ENCODE measurements at places on chromosomes 2 and 18.

DNA sequence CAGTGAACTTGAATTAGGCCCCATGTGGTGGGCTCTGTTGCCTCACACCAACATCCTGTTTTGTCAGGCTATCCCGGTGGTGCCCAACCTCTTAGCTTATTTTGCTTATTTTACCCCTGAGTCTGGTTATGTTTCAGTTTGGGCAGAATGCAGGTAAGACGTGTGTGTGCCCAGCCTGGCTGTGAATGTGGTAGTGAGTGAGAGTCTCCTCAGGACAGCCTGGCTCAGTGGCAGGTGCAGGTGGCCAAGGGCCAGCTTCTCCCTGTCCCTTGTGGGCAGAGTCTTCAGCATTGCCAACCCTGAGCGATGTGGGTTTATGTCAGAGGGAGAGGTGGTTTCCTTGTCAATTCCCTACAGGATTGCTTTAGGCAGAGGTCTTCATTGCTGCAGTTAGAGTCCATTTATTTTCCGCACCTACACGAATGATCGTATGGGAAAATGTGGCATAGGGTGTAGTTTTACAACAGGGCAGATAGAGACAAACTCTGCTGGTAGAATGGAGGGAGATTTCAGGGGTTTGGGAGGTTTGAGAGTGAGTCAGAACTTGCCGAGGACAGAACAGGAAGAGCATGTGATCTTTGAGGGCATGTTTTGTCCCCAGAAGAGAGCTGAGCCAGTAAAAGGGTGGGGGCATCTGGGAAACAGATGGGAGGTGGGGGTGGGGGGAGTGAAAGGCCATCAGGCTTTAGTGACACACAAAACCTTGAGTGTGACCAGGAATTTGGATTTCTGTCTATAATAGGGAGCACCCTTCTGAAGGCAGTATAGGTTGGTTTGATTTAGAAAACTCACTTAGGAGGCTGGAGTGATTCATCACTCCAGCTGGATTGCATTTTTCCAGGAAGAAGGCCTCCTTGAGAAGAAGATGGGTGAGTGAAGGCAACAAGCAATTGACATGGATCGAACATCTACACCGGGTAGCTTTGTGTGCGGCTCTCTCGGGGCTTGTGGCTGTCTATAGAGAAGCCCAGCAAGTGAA is 156.2 kb upstream of the CELF4 start:
- no peak for DNase-seq

GRCh38 chr2:36461039-36461681 is 105.6 kb downstream of the CRIM1 start:
- DNase-seq = no peak

DNA sequence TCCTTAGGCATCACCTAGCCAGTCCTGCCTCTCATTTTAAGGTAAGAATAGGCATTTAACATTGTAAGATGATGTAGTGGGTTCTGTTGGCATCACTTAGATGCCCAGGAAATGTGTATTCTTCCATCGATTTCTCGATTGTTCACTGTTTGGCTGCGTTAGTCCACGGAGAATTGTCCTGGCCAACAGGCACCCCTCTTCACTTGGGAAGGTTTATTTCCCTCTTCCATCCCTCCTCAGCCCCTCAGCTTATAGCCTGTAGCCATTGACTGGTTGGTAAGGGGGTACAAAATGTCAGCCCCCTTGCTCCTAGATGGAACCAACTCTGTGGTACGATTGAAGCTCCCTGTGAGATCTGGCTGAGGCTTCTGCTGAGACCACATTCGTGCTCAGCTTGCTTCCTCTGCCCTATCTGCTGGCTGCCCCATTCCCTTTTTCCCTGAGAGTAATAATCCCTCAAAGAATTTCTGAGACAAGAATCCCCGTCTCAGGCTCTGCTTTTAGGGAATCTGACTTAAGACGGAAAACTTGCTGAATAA is 43.4 kb downstream of the PLEKHA3 start:
- DNase-seq = no peak

GRCh38 chr2:85694052-85695025 is at the start of gene GNLY:
Gene GNLY (plus strand): TSS chr2:85694358. CDS start chr2:85694419, 61 bp downstream.
- no peak for DNase-seq

- DNase-seq = no peak
Measured at GRCh38 chr2:183925281-183925680, 673.0 kb upstream of the ZNF804A start.

DNA sequence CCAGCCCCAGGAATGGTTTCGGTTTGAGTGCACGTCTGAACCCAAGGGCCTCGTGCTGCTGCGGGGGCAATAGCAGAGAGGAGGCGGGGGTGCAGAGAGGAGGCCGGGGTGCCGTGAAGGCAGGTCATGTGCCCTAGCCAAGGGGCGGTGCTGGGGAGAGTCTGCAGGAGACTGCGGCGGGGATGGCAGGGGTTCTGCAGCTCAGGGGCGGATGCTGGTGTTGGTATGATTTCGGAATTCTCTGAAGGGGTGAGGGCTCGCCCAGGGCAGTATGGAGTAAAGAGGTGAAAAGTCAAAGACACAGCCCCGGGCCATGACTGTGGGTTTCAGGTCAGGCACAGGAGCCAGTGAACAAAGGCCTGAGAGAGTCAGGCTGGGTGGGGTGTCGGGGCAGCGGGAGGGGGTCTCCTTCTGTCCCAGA is 186.5 kb upstream of the HDAC4 start:
- DNase-seq = no peak

DNA sequence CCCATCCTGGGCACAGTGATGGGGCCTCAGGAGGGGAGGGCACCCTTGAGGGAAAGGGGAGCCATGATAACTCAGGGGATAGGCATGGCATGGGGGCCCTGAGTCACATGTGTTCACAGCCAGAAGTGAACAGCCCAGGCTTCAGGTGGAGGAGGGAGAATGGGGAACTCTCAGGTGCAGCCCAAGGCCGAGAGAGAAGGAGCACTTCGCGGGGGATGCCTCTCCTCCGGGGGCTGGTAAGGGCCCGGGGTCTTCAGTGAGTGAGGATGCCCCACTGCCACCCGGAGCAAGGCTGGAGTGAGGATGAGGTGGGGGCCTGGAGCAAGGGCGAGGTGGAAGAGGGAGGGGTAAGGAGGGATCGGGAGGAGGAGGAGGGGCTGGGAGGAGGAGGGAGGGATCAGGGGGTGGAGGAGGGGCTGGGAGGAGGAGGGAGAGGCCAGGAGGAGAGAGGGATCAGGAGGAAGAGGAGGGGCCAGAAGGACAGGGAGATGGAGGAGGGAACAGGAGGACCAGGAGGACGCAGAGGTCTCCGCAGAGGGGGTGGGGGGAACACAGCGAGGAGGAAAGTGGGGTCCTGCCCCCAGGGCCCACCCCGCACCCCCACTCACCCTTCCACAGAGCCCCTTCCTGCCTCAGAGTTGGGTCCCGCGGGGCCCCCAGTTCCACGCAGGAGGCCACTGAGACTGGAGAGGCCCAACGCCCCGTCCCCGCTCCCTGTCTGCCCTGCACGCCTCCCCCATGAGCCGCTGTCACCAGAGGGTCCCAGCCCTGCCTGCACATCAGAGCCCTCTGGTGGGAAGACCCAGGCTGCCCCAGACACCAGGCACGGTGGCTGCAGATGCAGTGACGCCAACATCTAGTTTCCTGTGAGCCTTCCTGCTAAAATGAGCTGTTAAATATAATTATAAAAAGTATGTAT is 42.8 kb downstream of the RAMP1 start:
- no peak for DNase-seq

DNA sequence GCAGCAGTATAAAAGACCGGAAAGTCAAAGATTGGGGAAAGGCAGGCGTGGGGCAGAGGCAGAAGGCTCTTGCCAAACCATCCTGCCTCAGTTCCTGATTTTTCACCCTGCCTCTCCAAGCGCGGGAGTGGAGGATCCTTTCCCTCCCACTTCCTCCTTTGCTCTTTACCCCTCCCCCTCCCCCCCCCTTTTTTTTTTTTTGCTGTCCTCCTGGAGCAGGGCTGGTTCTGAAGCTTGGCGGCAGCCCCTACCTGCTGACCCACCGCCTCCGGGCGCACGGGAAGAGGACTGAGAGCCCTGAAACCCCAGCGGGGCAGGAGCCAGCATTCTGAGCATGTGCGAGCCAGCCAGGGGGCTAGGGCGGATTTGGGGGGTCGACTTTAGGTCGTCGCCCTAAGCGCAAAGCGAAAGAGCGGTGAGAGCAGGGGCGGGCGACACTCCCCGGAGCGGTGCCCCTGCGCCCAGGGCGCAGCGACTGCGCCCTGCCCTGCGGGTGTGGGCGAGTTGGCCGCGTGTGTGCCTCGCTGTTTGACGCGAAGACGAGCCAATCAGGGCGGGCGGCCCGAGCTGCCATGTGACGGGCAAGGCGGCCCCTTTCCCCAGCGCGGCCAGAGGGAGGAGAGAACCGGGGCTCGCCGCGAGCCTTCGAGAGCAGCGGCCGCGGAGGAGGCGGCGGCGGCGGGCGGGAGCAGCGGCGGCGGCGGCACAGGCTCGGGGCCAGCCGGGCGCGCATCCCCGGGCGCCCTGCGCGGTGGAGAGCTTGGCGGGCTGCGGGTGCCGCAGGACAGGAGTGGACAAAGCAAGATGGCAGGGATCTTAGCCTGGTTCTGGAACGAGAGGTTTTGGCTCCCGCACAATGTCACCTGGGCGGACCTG is at the start of gene CERS6:
Gene CERS6 (plus strand): TSS at position 628 of the 876 bp plus-strand sequence. CDS start 177 bp downstream, at position 805.
- peak; percentile 94 for DNase-seq

GRCh38 chr2:181642086-181642485 is 14.8 kb downstream of the CERKL start:
- DNase-seq = no peak

DNA sequence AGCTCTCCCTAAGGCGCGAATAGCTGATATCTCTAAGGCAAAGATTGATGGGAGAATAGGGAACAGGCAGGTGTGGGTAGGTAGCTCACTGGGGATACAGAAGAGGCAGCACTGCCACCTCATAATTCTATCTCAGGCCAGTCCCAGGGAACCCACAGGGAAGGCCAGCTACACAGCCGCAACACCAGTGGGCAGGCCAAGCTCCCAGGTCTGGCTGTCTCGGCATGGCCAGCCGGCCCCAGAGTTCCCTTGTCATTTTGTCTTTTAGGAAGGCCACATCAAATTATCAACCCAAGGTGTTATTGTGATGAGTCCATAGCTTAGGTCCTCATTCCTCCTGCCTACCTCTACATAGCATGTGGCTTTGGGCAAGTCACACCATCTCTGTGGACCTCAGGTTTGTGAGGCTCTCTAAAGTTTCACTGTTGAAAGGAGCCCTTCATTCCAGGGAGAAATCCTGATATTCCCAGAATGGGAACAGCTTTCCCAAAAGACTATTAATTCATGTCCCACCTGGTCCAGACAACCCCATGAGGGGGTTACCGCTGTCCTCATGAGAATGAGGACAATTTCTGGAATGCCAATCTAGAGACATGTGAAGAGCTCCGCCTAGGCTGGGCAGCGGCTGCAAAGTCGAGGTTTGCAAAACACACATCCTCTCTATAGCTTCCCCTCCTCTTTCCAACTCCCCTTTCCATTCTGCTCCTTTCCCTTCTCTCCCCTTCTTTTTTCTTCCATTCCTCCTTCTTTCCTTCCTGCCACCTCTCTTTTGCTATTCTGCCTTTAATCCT is 287.1 kb upstream of the ID2 start:
- DNase-seq = no peak

GRCh38 chr2:182672466-182673165 is 43.4 kb upstream of the DNAJC10 start:
- DNase-seq = no peak

GRCh38 chr2:15808204-15808910 is 132.0 kb upstream of the MYCN start:
- DNase-seq = no peak

- DNase-seq = peak; percentile 17
Measured at GRCh38 chr2:164717000-164717803, 95.9 kb upstream of the GRB14 start.

GRCh38 chr2:40485318-40485717 is 33.4 kb upstream of the SLC8A1 start:
- no peak for DNase-seq

DNA sequence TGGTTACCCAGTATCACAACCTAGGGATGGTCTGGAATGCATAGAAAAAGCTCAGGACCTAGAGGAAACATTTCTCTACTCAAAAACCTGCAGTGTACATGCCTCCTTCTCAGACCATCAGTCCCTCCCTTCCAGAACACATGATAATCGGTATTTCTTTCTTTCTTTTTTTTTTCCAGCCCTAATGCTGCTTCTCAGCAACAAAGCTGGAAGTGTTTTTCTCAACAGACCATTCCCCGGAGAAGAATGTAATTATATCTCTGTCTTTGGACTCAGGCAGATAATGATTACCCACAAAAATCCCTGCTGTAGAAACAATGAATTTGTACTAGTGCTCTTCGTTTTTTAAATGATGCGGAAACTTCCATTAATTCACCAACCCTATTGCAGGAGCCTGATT is 44.1 kb upstream of the NDUFV2 start:
- no peak for DNase-seq

- no peak for DNase-seq
Measured at GRCh38 chr18:35717182-35717581, 135.6 kb downstream of the GALNT1 start.

GRCh38 chr2:126775300-126775985 is 119.5 kb downstream of the GYPC start:
- DNase-seq = no peak

- no peak for DNase-seq
Measured at GRCh38 chr2:191318729-191319078, 73.5 kb downstream of the MYO1B start.

- no peak for DNase-seq
Measured at GRCh38 chr2:240796543-240797499, 23.2 kb downstream of the KIF1A start.

GRCh38 chr2:28084564-28084963 is 194.0 kb downstream of the BABAM2 start:
- no peak for DNase-seq

DNA sequence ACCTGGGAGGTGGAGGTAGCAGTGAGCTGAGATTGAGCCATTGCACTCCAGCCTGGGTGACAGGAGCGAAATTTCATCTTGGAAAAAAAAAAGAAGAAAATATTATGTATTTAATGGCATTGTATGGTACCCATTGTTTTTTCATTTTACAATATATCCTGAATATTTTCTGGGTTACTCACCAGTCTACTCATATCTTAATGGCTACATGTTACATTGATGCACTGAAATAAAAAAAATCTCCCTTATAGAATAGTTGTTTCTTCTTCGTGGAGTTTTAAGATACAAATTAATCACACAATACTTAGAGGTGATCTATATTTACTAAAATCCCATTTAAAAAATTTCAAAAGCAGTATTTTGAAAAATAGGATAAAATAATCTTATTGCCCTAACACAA is 66.3 kb upstream of the XPO1 start:
- DNase-seq = no peak

DNA sequence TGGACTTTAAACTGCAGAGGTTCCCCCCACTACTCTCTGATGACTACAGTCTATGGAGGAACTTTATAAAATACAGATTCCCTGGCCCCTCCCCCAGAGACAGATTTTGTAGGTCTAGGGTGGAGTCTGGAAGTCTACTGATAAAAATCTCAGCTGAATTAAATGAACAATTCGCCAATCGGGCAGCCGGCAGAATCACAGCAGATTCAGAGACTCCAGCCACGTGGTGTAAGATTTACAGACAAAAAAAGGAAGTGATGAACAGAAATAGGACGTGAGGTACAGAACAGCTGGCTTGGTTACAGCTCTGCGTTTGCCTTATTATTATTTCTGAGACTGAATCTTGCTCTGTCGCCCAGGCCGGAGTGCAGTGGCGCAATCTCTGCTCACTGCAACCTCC is 21.4 kb upstream of the MTA3 start:
- no peak for DNase-seq

GRCh38 chr2:207473049-207473930 is 56.5 kb upstream of the CREB1 start:
- DNase-seq = peak; percentile 64
